ENCODE measurements at places on chromosomes 5 and 9.

DNA sequence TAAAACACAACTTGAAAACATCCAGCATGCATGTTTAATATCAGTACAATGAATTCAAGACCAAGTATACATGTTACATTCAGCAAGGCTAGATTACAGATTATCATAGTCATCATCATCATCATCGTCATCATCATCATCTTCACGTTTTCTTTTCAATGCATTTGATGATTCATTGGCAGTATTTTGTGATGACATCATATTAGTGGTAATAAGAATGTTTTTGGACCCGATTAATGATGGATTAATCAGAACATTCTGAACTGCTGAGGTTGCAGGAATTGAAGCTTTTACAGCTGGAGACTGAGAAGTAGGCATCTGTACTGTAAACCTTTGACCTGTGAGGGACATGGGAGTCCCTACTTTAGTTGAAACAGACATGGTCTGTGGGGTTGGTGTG is 4.5 kb downstream of the AK6 start:
- DNase-seq = no peak

DNA sequence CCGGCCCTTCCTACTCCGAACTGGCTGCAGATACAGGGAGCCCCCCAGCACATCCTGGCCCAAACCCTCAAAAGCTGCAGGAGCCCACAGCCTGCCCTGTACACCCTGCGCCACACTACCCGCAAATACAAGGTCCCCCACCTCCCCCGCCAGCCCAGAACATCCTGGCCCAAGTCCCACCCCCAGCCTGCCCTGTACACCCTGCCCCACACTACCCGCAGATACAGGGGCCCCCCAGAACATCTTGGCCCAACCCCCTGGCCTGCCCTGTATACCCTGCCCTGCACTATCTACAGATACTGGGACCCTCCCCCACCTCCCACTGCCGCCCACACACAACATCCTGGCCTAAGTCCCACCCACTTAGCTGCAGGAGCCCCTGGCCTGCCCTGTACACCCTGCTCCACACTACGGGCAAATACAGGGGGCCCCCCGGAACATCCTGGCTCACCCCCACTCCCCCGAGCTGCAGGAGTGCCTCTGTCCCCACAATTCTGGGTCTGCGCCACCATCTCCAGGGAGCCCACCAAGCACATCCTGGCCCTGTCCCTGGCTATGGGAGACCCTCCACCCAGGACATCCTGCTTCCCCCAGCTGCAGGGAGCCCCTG is 8.3 kb downstream of the LPCAT1 start:
- no peak for DNase-seq

GRCh38 chr5:10018201-10019069 is 231.3 kb downstream of the ATPSCKMT start:
- no peak for DNase-seq

DNA sequence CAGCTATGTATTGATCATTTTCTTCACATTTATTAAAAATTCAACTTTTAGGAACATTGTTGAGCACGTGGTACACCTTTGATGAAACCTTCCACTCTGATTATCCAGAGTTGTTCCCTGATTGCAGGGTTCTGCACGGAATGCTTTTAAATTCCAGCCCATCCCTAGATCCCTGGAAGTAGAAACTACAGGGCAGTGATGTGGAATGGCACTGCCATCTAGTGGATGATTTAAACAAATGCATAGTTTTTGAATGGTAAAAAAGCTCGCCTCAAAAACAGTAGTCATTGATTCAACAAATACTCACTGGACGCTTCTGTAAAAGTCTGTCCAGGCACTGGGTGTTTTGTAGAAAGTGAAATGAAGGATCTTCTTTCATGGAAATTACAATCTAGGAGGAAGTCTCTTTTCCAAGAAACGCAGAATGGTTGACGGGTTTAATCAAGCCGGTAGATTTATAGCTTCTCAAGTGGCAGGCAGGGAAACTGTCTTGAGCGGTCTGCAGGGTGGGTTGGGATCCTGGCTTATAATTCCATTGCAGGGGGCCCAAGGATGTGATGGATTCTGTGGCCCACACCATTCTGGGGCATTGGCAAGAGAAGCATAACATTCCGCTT is 118.4 kb downstream of the ARHGAP26 start:
- DNase-seq = peak; percentile 33

GRCh38 chr9:91217388-91217787 is 144.3 kb downstream of the AUH start:
- no peak for DNase-seq

DNA sequence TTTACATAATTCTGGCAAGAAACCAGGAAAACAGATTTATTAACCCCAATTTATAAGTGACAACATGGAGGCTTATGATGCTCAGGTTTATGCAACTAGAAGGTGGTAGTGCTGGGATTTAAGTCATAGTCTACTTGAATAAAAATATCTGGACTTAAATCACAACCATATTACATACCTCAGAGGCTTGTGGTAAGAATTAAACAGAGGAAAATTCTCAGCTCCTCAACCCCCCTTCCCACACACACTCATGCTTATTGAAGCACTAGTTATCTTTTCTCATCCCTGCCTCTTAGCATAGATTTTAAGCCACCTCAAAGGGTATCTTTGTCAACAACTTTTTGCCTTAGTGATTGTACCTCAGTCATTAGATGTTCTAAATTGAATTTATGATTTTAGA is 731.0 kb downstream of the PRELID2 start:
- no peak for DNase-seq

DNA sequence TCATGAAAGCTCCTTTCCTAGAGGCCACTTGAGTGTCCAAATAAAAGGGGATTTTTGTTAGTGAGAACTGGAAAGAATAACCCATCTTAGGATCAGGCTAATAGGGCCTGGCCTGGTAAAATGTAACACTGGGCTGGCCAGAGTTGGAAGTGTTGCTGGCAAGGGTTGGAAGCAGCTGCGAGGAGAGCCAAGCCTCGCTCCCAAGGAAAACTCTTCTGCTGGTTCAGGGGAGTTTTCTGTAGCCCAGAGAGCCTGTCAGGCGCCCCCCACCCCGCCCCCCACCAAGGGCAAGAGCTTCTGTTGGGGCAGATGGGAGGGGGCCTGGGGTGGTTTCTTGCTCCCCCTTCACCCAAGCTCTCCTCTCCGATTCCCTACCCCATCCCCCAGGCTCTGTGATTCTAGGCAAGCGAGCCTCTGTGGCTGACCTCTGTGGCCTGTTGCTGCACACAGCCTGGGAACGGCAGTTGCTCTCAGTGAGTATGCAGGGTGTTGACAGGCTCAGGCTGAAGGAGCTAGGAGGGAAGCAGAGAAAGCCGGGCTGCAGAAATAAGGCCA is 547.8 kb downstream of the CCDC171 start:
- no peak for DNase-seq

DNA sequence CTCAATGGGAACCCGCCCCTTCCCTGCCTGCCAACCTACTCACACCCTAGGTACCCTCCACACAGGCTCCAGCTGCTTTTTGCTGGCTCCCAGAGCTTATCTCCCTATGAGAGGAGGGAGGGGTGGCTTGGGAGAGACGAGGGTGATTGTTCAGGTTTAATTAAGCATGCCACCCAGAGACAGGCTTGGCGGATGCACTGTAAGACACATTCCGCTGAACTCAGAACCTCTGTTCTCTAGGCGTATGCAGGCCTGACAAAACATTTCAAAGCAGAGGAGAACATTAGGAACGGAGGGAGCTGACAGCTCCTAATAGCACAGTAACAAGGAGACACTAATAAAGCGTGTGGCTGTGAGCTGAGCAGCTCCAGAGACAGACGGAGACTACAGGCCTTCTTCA is 80.1 kb downstream of the TRIM32 start:
- DNase-seq = peak; percentile 13

GRCh38 chr9:129237164-129237611 is 59.1 kb upstream of the IER5L start:
- DNase-seq = no peak

GRCh38 chr9:9846557-9846956 is 766.2 kb downstream of the PTPRD start:
- no peak for DNase-seq

GRCh38 chr5:170365831-170366230 is 23.3 kb downstream of the KCNMB1 start:
- DNase-seq = no peak

GRCh38 chr9:134863941-134864820 is 16.4 kb upstream of the FCN2 start:
- DNase-seq = no peak

DNA sequence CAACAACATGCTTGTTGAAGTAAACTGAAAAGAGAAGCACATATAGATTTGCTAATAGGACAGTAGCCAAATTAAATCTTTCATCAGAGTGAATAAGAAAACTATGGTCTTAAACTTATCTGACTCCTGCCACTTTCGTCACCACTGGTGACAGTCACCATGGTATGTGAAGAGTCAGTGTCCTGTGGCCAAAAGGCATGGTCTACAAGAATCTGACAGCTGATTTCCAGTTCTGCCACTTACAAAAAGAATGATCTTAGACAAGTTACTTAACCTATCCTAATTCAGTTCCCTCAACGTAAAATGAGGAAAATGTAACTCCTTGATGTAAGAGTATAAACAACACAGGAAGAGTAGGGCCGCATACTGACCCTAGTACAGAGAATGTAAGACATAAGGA is 102.0 kb downstream of the LPAR1 start:
- DNase-seq = no peak

DNA sequence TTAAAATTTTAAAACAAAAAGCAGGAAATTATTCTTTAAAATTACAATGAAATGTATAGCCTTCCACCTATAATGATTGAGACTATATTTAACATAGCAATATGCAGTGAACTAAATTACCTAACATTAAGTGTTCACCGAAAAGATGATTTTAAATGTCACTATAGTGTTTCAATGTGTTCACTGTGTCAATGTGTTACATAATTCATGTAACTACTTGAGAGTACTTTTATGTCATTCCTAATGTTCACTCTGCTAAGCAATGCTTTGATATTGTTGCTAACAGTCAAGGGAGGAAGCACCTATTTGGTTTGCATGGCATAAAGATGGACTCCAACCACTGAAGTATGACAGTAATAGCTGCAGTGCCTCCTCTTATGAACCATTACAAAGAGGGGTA is 629.8 kb upstream of the C9orf72 start:
- no peak for DNase-seq

- no peak for DNase-seq
Measured at GRCh38 chr9:99272836-99273235, 50.8 kb downstream of the SEC61B start.

DNA sequence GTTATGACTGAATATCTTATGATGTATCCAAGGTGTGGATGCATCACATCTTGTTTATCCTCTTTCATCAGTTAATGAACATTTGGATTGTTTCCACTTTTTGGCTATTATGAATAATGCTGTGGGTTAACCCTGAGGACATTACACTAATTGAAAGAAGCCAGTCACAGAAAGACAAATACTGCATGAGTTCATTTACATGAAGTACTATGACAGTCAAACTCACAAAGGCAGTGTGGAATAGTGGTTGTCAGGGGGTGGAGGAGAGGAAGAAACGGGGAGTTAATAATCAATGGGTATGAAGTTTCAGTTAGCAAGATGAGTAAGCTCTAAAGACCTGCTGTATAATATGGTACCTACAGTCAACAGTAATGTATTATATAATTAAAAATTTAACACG is 409.4 kb upstream of the CTNND2 start:
- DNase-seq = no peak
